ENCODE measurements at places on chromosomes 4 and X. TPM values are rescaled to one million over a fixed set of nuclear protein-coding genes. Genes with fewer than 3 reads are reported as not detected.

Gene PABPC1L2B
- total RNA-seq, result not detected

Gene ZFP92
- total RNA-seq, result 0.98 TPM

Gene GABRA4
- not detected for total RNA-seq

Gene PRDM8
- total RNA-seq, result 1.6 TPM

Gene SPON2
- total RNA-seq, result 8.5 TPM

DNA sequence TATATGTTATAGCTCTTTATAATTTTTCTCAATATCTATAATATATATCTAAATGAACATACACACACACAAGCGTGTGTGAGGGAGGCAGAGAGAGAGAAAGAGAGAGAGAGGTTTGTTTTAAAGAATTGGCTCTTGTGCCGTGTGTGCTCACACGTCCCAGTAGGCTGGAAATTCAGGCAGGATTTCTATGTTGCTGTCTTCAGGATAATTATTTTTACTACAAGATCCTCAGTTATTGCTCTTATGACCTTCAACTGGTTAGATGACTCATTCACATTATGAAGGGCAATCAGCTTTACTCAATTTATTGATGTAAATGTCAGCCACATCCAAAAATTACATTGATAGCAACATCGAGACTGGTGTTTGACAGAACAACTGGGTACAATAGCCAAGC is 1520.7 kb upstream of the PCDH7 start:
- DNase-seq, result no peak

DNA sequence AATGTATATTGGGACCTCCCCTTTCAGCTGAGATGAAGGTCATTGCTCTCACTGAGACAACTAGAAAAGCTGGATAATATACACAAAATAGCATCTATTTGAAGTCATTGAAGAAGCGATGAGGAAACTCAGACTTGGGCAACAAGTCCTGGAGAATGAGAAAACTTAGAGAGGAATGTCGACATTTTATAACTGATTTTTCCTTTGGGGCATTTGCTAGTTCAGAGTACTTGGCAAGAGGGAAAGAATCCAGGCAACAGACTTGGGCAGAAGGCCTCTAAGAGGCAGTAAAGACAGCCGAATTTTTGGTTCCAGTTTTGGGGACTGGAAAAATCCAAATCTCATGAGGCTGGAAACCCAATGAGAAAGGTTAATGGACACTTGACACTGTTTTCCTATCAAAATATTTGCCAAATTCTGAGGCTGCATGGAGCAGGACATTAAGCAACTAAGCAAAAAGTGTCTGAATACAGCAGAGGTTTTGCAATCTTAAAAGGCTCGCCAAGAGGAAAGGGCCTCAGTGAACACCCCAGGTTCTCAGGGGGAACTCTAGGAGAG is 21.0 kb upstream of the ANXA5 start:
- no peak for DNase-seq

GRCh38 chr4:184163813-184164212 is 53.9 kb downstream of the ENPP6 start:
- DNase-seq, result peak; percentile 59

GRCh38 chrX:115616943-115617563 is 56.1 kb downstream of the PLS3 start:
- DNase-seq, result peak; percentile 15

GRCh38 chr4:118810991-118811764 is 24.7 kb downstream of the SEC24D start:
- DNase-seq, result no peak

DNA sequence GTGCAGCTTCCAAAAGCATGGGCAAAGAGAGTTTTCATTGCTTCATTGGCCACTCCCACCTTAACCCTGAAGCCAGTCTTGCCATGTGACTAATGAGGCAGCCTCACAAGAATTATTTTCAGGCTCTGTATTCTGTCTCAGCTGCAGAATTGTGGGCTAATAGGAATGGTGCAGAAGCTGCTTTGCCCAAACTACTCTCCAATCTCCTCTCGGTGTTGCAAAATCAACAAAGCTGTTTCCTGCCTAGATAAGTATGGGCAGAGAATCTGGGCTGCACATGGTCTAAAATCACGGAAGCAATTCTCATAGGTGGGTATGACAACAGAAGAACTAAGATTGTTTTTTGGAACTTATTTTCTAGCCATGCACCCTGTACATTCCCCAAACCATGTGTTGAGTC is 31.4 kb downstream of the PPP1R2C start:
- no peak for DNase-seq

DNA sequence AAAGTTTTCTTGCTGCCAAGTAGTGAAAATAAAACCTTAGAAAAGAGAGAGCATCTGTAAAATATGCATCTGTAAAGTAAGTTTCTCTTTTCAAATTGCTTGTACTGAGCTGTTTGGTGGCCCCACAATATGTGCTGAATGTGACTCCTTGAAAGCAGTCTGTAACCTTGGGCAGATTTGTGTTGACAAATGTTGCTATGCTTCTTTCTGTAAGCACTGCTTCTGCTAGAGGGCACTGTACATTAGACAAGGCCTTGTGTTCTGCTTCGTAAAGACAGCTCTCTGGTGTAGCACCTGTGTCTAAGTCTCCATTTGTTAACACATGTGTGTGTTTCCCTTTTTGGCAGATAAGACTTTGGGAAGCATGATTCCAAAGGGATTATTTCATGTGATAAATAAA is 56.6 kb upstream of the NRK start:
- no peak for DNase-seq

GRCh38 chrX:132127743-132128142 is at the start of gene FRMD7:
Gene FRMD7 (minus strand): TSS chrX:132128020. CDS start chrX:132127844, 176 bp downstream.
- DNase-seq, result no peak

DNA sequence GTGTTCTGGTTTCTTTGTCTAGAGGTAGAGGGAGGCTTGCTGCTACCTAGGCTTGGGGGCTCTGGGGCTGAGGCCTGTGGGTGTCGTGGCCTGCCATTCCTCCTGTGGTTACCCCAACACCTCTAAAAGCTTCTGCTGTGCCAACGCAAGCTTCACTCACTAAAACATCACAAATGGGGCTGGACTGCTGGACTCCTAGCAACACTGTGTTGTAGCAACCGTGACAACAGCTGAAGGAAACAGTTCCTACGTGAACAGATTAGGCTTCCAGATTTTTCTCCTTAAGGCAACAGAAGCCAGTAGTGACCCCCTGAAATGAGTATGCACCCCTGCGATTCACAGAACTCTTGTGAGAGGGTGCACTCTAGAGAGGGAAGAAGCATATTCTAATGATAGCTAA is 138.3 kb upstream of the TEX13D start:
- DNase-seq, result no peak

GRCh38 chr4:104616401-104616820 is 121.7 kb upstream of the CXXC4 start:
- DNase-seq, result no peak

DNA sequence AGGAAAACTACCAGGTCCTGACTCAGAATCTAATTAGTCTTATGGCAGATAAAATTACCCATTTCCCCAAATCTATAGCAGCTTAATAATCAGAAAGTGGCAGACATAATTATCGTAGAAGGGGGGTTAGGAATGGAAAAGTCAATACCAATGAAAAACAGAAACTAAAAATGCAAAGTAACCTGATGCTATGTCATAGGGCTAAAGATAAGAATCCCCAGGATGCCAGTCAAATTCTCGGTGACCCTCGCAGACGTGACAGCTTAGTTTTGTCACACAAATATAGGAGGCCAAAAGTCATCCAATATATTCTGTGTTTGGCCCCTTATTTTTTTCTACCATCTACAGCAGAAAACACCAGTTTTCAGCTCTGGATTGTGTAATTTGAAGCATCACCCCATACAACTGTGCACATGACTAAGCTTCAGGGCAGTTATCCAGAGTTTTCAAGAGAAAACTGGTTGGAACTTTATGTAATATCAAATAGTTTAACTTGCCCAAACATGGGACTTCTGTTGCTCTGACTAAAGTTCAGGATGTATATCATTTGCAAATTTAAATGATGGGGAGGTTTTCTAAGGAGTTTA is 30.9 kb downstream of the RASSF6 start:
- no peak for DNase-seq

DNA sequence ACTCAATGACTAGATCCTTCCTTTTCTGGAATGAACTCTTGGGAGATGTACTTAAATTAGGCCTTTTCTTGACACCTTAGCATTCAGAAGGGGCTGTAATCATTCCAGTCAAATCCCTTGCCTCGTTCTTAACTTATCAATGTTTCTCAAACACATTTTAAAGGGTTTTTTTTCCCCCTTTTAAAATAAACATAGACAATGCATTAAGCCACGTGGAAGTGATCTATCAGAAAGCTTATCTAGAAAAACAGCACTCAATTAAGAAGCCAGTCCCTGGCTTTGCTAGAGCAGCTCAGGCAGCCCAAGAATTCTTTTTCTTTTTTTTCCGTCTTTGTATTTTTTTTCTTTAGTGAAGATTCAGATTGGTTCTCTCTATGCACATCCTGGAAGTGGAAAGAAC is 118.2 kb downstream of the PCDH7 start:
- DNase-seq, result no peak

GRCh38 chr4:138831948-138832347 is 183.6 kb upstream of the NOCT start:
- DNase-seq, result no peak

DNA sequence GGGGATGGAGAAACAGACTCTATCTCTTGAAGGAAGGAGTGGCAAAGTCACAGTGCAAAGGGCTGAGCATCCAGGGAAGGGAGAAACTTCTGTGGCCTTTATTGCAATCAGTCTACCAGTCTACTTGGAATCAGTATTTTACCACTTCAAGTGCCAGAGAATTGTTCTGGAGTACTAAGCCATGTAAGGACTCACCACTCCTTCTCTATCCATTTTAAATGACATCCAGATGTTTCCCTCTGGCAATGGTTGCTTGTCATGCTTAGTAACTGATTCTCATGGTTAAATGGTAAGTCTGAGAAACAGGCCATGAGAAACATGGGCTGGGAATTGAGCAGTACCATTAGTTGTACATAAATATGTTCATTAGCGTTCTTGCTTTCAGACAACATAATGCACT is 21.1 kb upstream of the SMIM10 start:
- DNase-seq, result no peak

- no peak for DNase-seq
Observed at GRCh38 chr4:1463088-1463926, 57.1 kb upstream of the NKX1-1 start.
